ENCODE measurements at places on chromosomes 4 and X. TPM values are rescaled to one million over a fixed set of nuclear protein-coding genes. Genes with fewer than 3 reads are reported as not detected.

GRCh38 chrX:48475296-48475695 lies 703 bp upstream of the FTSJ1 start:
- no peak for DNase-seq

GRCh38 chr4:30160140-30160539 lies 560.0 kb upstream of the PCDH7 start:
- DNase-seq, result no peak

GRCh38 chr4:151983854-151984253 lies 223.0 kb upstream of the GATB start:
- no peak for DNase-seq

GRCh38 chrX:2185341-2186082 lies 315.3 kb downstream of the DHRSX start:
- DNase-seq, result no peak

GRCh38 chrX:13897566-13897965 lies 80.7 kb upstream of the GPM6B start:
- no peak for DNase-seq

DNA sequence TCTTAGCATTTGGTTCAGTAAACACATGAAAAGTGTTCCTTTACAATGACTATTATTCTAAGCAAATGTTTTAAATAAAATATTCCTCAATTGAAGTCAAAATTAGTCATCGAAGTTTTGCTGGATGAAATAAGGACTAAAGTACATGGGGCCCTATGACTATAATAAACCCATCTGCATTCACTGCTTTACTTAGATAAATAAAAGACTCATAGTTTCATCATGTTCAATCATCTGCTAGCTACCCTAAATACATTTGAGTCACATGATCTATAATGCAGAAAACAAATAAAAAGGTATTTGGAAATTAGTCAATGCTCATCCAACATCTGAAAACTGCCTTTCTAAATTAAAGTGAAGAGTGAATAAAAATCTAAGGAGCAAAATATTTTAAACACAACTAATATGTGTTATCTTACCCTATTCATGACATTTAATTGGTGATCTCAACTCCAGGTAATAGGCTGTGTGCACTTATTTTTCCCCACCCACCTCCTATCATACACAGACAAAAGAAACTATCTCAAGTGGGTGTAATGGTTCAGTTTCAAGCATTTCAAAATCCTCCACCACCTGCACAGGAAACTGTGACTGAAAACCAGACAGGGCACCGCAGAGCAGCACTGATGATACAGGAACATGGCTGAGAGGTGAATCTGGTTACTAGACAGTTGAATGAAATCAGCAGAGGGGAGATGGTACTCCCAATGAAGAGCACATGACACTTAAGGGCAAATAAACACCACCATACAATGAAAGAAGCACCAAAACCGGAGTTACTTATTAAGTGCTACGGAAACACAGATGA lies 78.6 kb downstream of the CAMK2D start:
- peak; percentile 62 for DNase-seq

DNA sequence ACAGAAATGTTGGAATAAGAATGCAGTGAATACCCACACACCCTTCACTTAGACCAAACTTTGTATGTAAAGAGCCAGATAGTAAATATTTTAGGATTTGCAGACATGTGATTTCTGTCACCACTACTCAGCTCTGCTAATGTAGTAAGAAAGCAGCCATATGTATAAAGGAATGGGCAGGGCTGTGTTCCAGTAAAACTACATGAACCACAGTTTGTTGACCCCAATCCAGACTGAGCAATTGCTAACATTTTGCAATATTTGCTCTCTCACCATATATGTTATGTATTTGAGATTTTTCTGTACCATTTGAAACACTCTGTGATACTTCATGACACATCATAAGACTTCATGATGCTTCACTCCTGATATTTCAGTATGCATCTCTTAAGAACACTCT lies 32.0 kb upstream of the TBC1D1 start:
- DNase-seq, result no peak

DNA sequence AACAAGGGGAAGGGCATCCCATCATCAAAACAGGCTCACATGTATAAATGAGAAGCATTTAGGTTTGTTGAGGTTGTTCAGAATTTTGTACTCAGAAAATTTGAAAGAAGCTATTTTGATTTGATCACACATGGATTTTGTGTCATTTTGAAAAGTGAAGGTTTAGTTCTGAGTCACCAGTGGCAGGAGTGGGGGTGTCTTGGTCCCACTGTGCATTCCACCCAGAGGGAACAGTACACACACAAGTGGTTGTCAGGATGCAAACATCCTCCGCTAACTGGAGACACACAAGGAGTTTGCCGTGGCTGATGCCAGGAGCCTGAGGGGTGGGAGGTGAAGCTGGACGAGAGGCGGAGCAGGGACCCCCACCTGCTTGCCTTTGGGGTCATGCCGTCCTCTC lies 198.2 kb upstream of the PSAPL1 start:
- DNase-seq, result no peak

GRCh38 chr4:53366301-53366716 lies 448 bp upstream of the SCFD2 start:
- no peak for DNase-seq

DNA sequence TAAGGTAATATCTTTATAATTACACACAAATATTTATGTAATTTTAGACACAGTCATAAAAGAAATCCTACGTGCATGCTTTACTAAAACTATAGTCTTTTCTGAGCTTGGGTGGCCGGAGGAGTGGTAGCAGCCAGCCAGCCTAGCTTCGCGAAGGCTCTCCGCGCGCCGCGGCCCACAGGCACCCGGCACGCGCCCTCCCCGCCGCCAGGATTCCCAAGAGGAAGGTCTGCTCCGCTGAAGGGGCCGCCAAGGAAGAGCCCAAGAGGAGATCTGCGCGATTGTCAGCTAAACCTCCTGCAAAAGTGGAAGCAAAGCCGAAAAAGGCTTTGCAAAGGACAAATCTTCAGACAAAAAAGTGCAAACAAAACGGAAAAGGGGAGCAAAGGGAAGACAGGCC lies 8.7 kb upstream of the PJA1 start:
- DNase-seq, result no peak

GRCh38 chr4:156884183-156884582 lies 87.4 kb downstream of the PDGFC start:
- no peak for DNase-seq

DNA sequence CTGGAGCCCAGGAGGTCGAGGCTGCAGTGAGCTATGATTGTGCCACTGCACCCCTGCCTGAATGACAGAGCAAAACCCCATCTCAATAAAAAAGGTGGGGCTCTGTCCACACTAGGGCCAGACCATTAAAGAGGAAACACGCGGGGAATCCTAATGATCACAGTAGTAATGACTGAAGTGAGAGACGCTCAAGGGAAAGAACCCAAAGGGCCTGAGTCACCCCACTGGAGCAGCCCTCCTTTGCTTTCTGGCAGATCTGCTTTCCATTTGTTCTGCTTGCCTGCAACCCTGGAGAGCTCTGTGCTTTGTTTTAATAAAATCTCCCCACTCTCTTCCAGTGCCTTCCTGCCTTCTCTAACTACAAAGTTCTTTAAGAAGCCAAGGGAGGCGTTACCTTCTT lies 5.0 kb downstream of the TFDP3 start:
- no peak for DNase-seq

- no peak for DNase-seq
Measured at GRCh38 chr4:126750723-126751122, 882.0 kb upstream of the INTU start.

- peak; percentile 24 for DNase-seq
Measured at GRCh38 chrX:40468033-40468846, 112.5 kb upstream of the ATP6AP2 start.

GRCh38 chrX:38375891-38376290 lies 23.5 kb downstream of the OTC start:
- no peak for DNase-seq

DNA sequence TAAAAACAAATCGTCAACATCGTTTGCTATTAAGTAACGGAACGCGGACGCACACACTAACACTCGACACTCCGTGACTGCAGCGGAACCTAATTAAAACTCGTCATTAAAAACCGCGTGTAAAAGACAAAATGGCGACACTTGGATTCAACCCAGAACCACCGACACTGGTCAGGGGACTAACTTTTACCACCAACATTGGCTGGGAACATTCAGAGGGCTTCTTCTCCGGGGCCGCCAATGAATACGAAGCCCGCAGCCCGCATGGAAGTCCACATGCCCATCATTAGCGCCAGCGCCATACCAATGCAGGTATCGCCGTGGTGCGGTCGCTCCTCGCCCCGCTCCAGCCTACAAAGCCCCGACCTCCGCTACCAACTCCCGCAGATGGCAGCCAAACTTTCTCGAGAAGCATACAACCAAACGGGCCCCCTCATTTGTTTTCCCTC lies 498 bp downstream of the RBMX start:
- peak; percentile 66 for DNase-seq

DNA sequence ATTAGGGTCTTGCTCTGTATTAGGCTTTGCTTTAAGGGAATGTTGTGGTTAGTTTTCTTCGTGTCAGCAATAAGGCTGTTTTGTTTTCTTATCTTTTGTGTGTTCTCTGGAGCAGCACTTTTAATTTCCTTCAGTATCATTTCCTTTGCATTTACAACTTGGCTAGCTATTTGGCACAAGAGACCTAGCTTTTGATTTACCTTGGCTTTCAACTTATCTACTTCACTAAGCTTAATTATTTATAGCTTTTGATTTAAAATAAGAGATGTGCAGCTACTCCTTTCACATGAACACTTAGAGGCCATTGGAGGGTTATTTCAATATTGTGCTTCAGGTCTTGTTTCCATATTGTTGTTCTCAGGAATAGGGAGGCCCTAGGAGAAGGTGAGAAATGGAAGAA lies 68.2 kb downstream of the FAT4 start:
- no peak for DNase-seq

DNA sequence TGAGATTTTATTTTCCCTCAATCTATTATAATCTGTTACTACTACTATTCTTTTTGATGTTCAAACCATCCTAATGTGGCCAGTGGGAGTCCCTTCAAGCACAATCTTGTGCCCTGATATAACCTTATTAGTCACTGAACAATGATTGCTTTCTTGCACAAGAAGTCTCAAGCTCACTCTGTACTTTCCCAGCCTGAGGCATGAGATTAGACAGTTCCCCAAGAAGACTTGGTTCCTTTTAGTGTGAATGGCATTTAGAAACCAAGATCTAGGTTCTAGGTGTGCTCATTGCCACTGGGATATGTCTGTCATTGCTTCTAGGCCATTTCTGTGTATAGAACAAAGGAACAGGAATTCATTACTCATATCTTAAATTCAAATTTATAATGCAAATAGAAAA lies 28.0 kb upstream of the RBM41 start:
- no peak for DNase-seq

- DNase-seq, result no peak
Measured at GRCh38 chrX:154460326-154460725, 2.2 kb downstream of the PLXNA3 start.

- DNase-seq, result no peak
Measured at GRCh38 chrX:44459501-44459900, 83.2 kb downstream of the FUNDC1 start.

DNA sequence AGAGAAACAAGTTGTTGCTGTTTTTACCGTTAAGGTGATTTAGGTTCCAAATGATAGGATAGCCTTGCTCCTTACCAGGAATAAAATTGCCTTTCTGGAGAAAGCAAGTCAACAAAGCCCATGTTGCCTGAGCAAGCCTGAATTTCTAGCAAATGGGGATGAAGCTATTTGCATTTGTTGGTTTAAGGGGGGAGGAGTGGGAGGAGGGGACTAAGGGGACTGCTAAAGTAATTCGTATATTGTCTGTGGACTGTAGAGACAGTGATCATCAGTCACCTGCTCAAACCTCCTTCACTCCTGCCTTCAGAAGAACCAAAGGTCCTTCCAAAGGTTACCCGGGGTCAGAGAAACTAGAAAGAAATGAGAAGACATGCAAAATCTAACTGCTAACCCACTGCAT lies 65.8 kb downstream of the SCML2 start:
- DNase-seq, result no peak

GRCh38 chr4:24913119-24913485 lies 260 bp upstream of the CCDC149 start:
- DNase-seq, result no peak

DNA sequence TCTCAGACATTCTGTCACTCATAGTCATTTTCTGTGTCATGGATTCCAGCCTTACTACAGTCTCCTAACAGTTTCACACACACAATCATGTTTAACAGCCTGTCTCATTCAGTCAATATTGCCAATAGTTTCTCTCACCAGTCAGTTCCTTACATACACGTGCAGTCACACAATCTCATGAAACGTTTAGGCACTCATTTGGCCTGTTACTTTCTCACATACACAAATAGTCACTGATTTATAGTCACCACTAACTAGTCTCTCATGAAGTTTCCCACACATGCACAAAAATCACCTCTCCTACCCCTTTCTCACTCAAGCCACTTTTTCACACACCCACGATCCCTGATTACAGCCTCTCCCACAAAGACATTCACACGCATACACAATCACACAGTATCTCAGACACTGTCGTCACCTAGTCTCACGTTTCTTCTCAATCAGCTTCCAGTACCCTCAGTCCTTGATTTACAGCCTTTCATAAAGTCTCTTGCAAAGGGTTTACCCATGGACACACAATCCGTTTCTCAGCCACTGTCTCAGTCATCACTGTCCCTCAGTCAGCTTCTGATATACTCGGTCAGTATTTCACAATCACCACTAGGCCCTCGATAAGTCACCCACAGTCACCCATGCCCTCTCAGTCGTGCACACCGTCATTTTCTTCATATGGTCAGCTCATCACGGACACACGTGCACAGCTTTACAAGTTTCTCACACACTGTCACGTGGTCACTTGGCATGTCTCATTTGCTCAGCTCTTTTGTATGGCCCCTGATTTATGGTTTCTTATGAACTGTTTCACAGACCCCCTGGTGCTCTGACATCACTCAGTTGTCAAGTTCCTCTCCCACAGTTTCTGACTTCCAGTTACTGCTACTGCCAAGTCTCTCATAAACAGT lies 4.2 kb upstream of the CFP start:
- no peak for DNase-seq

DNA sequence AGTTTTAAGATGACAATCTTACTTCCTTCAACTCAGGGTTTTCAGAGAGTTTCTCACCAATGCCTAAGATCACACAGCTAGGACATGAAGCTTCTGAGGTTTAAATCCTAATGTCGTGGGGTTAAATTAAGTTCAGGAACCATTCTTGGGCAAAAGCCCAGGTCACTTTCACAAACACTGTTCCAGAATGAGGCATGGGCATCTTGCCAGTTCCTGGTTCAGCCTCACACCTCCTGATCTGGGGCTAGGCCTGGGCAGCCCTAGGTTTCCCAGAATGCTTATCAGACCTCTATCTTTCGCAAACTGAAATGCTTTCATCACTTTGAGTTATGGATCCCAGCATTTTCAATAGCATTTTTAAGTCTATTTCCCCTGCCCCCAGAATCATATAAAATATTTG lies 224.8 kb upstream of the EDA2R start:
- no peak for DNase-seq

The SSX2 gene
- not detected for polyA plus RNA-seq

The SLIT2 gene
- not detected for polyA plus RNA-seq

The VCX3B gene
- polyA plus RNA-seq, result not detected

The ASMT gene
- 1.0 TPM for polyA plus RNA-seq

The HMX1 gene
- not detected for polyA plus RNA-seq

The GAGE12H gene
- not detected for polyA plus RNA-seq

Data from CD4-positive, alpha-beta memory T cell (primary cell).